ENCODE measurements at places on chromosomes 13 and 19.

- DNase-seq: no peak
Observed at GRCh38 chr13:59112221-59112718, 1051.5 kb downstream of the DIAPH3 start.

GRCh38 chr19:41939861-41940730, 11.8 kb upstream of the ERFL start:
- DNase-seq: peak; percentile 63

DNA sequence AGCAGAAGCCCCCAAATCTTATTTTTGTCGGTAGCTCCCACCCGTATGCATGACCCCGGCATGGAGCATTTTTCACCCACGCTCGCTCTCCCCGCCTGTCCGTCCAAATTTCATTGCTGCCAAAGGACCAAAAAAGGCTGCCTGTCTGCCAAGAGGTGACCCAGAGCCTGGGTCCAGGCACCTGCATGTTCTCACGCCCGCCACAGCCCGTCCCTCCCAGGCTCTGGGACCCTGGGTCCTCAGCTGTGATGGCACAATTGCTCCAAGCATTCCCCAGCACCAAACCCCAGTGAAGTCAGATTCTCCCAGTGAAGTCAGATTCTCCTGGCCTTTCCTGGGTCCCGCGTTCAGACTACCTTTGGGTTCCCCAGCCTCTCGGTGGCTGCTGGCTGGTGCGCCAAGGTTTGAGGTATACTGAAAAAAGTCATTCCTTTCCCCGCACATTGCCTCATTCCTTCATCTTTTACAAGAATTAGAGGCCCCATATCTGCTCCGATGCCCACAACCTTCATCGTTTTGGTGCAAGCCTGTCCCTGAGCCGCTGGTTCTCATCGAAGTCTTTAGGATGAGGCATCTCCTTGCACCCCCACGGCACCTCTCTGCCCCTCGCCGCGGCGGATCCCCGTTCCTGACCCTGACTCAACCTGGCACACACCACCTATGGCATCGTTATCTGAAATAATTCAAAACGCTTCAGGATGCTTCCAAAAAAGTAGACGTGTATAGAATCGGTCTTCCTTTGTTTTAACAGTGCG, 59.3 kb upstream of the F7 start:
- no peak for DNase-seq

DNA sequence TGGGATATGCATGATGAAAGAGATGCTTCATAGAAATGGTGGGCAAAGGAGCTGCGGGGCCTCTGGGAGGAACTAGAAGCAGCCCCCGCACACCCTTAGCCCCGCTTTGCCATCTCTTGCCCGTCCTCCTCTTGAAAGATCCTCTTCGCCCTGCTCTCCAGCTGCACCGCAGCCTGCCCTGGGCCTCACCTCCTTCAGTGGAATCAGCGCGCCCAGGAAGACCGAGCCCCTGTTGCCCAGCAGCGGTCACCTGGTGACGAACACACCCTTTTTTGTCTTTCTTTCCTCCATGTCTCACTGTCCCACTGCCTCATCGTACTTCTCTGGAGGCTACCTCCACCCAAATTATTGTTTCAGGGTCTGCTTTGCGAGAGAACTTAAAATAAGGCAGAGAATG, 807.6 kb downstream of the UQCRFS1 start:
- DNase-seq: no peak

DNA sequence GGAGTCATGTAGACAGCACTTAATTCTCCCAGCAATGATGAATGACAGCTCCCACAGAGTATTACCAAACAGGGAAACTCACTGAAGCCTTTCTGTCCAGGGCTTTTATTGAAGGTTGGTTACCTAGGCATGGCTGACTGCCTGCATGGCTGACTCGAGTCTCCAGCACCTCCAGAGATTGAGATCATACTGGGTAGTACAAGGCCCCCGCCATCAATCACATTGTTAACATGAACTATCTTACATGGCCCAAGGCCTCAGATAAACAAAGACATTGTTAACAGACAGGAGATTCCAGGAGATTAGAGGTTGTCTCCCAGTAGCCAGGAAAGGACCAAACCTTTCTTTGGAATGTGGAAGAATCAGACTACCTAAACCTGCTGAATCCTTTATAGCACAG, 128.3 kb upstream of the LSM14A start:
- no peak for DNase-seq

GRCh38 chr13:104281910-104282309, 1215.7 kb upstream of the SLC10A2 start:
- DNase-seq: no peak

DNA sequence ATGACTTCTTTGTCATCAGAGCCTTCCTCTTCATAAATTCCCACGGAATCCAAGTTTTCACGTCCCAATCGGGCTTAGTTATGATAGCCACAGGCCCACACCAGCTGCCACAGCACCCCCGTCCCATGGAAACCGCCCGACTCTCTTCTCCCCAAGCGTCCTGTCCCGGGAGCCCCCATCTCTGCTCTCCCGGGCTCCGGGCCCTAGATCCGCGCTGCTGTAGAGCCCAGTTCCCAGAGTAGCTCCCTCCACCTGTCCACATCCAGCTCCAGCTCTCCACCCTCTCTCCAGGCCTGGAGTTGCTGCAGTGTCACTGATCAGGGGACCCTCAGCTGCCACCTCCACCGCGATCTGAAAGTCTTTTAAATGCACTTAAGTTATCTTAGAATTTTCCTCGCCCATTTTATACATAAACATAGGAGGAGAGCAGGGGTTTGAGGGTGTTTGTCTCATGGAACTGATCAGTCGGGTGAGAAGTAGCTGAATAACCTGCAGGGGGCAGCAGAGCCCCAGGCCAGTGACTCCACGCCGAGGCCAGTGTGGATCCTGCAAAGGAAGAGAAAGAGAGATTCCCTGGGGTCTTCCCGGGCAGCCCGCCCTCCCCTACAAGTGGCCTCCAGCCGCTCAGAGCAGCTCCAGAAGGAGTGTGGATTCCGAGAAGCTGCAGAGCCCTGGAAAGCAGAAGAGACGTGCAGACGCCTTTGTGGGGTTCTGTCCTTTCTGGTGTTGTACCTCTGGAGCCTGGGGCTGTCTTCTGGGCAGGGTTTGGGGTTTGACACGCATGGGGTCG, 1.1 kb upstream of the ZNF763 start:
- peak; percentile 72 for DNase-seq

DNA sequence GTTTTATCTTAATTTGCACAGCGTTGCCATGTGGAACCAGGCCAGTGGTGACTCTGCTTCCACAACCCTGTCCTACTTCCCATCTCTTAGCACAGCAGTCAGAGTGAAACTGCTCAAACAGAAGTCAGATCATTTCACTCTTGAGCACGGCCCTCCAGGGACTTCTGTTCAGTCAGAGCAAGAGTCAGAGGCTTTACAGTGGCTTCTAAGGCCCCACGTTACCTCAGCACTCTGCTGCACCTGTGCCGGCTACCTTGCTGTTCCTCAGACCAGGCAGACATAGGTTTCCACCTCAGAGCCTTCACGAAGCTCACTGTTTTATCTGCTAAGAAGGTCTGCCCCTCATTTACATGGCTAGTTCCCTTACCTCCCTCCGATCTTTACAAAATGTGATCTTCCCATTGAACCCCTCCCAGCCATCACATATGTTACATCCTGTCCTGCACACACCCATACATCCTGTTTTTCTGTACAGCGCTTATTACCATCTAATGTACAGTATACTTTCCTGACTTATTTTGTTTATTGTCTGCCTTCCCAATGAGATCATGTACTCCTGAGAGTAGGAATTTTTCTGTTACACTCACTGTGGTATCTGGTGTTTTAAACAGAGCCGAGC, 41.6 kb downstream of the TM9SF2 start:
- peak; percentile 44 for DNase-seq

DNA sequence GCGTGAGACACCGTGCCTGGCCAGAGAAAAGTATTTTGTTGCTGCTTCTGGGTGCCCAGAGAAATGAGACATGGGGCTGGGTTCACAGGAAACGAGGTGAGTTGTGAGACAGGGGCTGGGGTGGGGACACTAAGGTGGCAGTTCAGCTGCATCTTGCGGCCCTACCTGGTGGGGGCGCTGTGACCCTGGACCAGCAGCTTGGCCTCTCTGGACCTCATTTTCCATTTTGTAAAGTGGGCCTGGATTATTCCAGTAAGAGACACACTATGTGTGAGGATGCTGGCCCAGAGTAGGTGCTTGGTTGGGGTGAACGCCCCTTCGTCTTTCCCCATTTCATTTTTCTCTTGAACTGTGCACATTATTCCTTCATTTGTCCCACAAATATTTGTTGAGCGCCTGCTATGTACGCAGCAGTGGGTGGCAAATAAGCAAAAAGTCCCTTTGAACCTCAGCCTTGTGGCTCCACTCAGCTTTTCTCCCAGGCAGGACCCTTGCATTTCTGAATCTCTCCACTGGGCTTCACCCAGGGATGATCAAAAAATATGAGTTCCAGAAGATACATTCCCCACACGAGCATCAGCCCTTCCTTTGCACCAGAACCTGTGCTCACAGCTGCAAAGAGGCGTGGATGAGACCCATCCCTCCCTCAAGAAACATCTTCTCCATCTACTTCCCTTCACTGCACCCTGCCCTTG, 26.6 kb upstream of the OR10H1 start:
- DNase-seq: no peak

- no peak for DNase-seq
Observed at GRCh38 chr19:32238076-32238475, 107.3 kb upstream of the ZNF507 start.

DNA sequence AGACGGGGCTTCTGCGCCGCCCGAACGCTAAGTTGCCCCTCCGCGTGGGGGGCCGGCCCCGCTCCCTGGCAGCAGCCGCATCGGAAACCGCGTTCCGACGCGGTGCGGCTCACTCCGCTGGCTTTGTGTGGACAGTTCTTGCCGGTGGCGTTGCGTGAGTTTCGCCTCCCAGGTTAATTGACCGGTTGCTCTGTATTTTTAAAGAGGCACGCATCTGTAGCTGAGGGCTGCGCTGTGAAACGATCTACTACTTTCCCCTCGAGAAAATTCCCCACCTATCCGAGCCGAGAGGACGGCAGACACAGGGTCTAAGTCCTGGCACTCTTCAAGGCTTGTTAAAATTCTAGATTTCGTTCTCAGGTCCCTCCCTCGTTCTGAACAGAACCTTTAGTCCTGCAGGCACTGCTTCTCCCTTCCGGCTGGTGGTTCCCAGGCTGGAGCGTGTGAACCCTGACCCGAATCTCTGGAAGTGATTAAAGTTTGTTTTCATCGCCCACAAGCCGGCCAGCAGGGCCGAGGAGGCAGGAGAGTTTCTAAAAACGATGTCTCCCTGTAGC, 933 bp downstream of the ARHGEF7 start:
- DNase-seq: no peak

GRCh38 chr13:27794921-27795717, 2.8 kb downstream of the GSX1 start:
- no peak for DNase-seq

GRCh38 chr13:113979791-113980471, 6.1 kb upstream of the C13orf46 start:
- no peak for DNase-seq

DNA sequence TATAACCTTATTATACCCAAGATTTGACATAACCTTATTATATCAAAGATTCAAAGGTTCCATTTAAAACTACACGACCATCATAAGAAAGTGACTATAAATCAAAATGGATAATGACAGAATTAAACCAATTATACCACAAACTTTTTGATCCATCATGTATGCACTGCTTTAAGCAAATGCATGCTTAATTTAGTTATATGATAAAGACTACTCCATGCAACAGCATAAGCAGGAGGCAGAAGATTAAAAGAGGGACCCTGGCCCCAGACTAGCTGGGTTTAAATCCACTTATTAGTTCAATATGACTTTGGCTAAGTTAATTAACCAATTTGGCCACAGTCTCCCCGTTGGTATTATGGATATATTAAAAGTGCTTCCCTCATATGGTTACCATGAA, 11.4 kb downstream of the EFNB2 start:
- DNase-seq: no peak

DNA sequence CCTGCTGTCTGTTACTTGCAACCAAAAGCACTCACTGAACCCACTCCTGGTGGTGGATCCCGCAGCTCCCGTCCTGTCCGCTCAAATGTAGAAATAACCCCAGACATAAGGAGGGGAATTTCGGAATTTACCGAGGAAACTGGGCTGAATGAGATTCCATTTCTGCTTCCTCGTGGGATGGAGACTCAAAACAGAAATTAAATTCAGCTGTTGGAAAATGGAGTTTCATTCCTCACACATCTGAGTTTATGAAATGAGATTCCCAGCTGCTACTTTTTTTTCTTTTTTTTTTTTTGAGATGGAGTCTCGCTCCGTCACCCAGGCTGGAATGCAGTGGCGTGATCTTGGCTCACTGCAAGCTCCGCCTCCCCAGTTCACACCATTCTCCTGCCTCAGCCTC, 44.3 kb downstream of the COLGALT1 start:
- DNase-seq: no peak

DNA sequence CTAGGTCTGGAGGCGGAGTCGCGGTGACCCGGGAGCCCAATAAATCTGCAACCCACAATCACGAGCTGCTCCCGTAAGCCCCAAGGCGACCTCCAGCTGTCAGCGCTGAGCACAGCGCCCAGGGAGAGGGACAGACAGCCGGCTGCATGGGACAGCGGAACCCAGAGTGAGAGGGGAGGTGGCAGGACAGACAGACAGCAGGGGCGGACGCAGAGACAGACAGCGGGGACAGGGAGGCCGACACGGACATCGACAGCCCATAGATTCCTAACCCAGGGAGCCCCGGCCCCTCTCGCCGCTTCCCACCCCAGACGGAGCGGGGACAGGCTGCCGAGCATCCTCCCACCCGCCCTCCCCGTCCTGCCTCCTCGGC, at the start of gene SLC5A5:
TSS of gene SLC5A5 (plus strand) at position 68 of the 373 bp plus-strand sequence. CDS start 375 bp downstream, outside the sequence.
- no peak for DNase-seq

- DNase-seq: no peak
Observed at GRCh38 chr19:16944626-16945363, 56.0 kb downstream of the F2RL3 start.

- no peak for DNase-seq
Observed at GRCh38 chr13:70816853-70817252, 708.6 kb upstream of the KLHL1 start.

All from activated CD4-positive, CD25-positive, alpha-beta regulatory T cell treated with anti-CD3 and anti-CD28 coated beads, Interleukin-2, amount 50 U/mL, for 72 hours (primary cell).